ENCODE measurements at places on chromosomes 5 and 9. TPM values are rescaled to one million over a fixed set of nuclear protein-coding genes. Genes with fewer than 3 reads are reported as not detected.

- peak; percentile 75 for DNase-seq
Observed at GRCh38 chr9:81390792-81391456, 298.4 kb downstream of the TLE1 start.

DNA sequence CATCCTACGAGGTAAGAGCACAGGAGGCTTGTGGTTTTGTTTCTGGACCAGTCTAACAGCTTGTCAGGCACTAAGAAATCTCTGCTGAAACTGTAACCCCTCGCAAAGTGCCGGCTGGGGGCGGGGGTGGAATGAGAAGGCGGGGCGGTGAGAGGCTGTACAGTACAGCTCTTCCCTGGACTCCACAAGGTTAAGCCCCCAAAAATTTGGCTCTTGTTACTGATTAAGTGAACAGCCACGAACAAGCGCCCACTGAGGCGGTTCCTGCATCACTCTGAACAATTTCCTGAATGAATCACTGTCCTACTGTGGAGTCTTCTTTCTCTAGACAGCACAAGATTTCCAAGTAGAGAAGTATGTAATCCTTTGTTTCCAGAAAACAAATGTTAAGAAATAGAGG lies 6.8 kb downstream of the FBP2 start:
- DNase-seq: no peak

- no peak for DNase-seq
Observed at GRCh38 chr9:8733131-8733954, 933.8 kb upstream of the DMAC1 start.

- no peak for DNase-seq
Observed at GRCh38 chr5:40260361-40260760, 419.4 kb upstream of the PTGER4 start.

Gene GRM6
- not detected for polyA plus RNA-seq

Gene GFPT2
- not detected for polyA plus RNA-seq

Gene PCDHA1
- polyA plus RNA-seq: not detected

GRCh38 chr5:127370631-127371030 lies 80.0 kb downstream of the MEGF10 start:
- no peak for DNase-seq

Gene DPYSL3
- polyA plus RNA-seq: 14.5 TPM

GRCh38 chr5:95649274-95649673 lies 2.7 kb downstream of the RFESD start:
- no peak for DNase-seq

Gene TYRP1
- polyA plus RNA-seq: 0.22 TPM

Gene IL33
- 0.51 TPM for polyA plus RNA-seq

Gene SHOC1
- 0.03 TPM for polyA plus RNA-seq

DNA sequence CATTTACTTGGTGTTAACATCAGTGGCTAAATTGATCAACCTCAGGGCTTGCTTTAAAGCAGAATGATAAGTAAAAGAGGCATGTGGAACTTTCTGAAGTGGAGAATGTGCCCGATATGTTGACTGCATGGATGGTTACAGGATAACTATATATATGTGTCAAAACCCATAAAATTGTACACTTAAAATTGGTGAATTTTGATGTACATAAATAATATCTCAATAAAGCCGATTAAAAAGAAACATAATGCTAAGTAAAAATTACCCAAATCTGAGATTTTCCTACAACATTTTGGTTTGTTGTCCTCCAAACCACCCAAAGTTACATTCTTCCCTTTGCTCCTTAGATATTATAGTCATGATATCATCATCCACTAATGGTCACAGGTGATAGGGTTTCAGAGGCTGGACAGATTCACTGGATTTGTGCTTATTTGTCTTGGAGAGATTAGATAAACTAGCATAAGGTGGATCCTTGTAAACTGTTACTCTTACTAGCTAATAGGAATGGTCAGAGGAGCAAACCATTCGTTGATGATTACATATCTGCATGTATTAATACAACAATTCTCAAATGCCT lies 119.7 kb upstream of the RPS23 start:
- DNase-seq: no peak

DNA sequence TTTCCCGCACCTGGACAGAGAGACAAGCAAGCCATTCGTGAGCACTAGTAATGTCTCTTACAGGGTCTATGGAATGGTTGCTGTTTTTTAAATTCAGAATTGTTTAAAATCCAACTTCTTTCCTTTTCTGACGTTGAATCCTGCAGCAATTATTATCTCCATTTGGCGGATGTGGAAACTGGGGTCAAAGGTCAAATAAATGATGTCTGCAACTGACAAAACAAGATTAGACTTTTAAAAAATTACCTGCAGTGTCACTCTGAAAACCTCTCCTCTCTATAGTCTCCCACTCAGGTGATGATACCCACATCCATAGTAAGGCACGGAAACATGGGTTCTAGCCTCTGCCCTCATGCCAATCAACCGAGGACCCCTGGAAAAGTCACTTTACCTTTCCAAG lies 142.7 kb upstream of the SMIM23 start:
- DNase-seq: no peak

Gene CACNA1B
- polyA plus RNA-seq: under 0.01 TPM

Gene INSL6
- not detected for polyA plus RNA-seq

Gene PKD2L2
- not detected for polyA plus RNA-seq

Gene NUTM2F
- polyA plus RNA-seq: not detected

Gene NRARP
- 0.76 TPM for polyA plus RNA-seq

GRCh38 chr5:172455511-172456061 lies 1.3 kb upstream of the SH3PXD2B start:
- peak; percentile 44 for DNase-seq

DNA sequence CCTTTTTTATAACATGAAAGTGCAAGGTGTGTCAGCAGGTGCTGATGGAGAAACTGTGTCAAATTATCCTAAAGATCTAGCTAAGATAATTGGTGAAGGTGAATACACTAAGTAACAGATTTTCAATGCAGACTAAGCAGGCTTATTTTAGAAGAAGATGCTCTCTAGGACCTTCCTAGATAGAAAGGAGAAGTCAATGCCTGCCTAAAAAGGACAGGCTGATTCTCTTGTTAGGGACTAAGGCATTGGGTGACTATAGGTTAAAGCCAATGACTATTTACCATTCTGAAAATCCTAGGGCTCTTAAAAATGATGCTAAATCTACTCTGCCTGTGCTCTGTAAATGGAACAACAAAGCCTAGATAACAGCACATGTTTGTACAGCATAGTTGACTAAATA lies 1682.4 kb downstream of the MAT2B start:
- DNase-seq: no peak

Gene PHYHD1
- polyA plus RNA-seq: 11.6 TPM

Gene ZNF618
- polyA plus RNA-seq: 2.8 TPM

DNA sequence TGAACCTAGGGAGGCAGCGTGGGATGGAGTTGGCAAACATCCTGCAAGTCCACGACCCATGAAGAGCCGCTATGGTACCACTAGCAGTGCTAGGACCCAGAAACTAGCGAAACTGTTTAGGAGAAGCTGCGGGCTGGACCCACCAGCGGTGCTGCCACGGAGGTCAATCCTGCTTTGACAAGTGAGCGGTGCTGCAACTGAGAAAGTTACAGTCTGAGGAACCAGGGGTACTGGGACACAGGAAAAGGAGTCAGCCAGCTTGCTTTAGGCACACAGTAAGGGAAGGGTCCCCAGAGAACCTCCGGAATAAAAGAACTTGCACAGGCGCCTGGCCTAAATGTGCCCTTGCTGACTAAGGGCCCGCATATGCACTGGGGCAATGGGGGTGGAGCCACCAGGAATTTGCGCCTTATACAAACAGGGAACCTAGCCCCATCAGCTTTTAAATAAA lies 23.6 kb upstream of the ANXA2R start:
- no peak for DNase-seq

GRCh38 chr5:57576317-57576716 lies 93.7 kb upstream of the ACTBL2 start:
- no peak for DNase-seq

Gene SPATA31E1
- polyA plus RNA-seq: not detected

Gene C5orf63
- polyA plus RNA-seq: 3.7 TPM

GRCh38 chr5:134578578-134579283 lies 53.3 kb downstream of the JADE2 start:
- no peak for DNase-seq

DNA sequence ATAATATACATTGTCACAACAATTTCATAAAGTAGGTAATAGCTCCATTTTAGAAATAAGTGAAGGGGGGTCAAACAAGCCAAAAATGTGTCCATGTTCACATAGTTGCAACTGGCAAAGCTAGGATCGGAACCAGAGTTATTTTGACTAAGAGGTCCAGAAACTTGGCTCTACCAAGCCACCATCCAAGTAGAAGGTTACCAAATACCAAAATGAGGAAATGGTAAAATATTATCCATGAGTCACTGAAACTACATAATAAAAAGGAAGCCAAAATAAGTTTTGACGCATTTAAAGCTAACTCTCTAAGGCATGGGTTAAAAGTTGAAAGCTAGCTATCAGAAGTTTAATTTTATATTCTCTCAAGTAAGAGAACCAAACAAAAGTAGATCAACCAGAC lies 886.9 kb upstream of the DMAC1 start:
- DNase-seq: no peak

Gene PCDHB11
- polyA plus RNA-seq: not detected

Gene SLC45A2
- polyA plus RNA-seq: not detected

DNA sequence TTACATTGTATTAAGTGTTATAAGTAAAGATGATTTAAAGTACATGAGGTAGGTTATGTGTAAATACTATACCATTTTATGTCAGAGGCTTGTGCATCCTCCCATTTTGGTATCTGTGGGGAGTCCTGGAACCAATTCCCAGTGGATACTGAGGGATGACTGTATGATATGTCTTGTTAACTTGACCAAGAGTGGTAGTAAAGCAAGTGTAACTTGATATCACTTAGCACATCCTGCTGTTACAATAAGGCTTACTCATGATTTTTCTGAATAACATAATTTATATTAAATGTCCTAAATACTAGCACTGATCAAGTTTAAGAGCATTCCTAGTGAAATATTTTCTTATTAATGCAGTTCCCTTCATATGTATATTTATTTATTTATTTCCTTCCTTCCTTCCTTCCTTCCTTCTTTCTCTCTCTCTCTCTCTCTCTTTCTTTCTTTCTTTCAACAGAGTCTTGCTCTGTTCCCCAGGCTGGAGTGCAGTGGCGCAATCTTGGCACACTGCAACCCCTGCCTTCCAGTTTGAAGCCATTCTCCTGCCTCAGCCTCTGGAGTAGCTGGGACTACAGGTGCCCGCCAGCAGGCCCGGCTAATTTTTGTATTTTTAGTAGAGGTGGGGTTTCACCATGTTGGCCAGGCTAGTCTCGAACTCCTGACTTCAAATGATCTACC lies 7.5 kb downstream of the NDFIP1 start:
- peak; percentile 23 for DNase-seq

DNA sequence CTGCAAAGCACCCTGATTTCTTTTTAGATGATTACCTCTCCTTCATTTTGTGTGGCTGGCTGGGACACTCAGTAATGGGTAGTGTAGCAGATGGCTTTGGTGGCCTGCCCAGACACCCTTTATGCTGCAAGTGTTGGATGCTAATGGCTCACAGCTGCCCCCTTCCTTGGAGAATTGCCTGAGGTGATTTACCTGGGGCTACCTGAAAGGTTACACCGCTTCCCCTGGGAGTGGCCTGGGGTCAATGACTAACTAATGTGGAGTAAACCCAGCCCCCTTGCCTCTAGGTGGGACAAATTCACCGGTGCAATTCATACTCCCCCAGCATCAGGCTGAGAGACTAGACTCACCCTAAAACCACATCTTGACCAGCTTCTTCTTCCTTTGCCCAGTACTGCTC lies 23.5 kb upstream of the HAND1 start:
- DNase-seq: no peak

Gene ADRA1B
- 0.07 TPM for polyA plus RNA-seq

DNA sequence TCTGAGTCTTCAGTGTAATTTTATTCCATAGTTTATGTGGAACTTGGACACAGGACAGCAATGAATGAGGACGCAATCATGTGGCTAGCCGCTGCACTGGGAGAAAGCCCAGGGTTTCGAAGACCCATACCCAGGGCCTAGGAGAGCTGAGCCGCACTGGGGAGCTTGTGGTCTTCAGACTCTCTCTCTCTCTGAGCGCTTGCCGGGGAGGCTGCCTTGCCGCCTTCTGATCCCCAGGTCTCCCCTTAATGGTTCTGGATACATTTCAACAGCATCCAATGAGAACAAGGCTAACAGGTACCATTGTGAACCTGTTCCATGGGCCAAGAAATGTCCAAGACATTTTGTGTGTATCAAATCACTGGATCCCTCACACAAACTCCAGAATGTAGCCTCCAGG lies 383.4 kb downstream of the ICE1 start:
- DNase-seq: no peak

Gene TMEM267
- polyA plus RNA-seq: 6.0 TPM

Gene NR5A1
- not detected for polyA plus RNA-seq

Gene THBS4
- 0.59 TPM for polyA plus RNA-seq

GRCh38 chr5:109053995-109054417 lies 306.3 kb downstream of the FER start:
- DNase-seq: no peak

DNA sequence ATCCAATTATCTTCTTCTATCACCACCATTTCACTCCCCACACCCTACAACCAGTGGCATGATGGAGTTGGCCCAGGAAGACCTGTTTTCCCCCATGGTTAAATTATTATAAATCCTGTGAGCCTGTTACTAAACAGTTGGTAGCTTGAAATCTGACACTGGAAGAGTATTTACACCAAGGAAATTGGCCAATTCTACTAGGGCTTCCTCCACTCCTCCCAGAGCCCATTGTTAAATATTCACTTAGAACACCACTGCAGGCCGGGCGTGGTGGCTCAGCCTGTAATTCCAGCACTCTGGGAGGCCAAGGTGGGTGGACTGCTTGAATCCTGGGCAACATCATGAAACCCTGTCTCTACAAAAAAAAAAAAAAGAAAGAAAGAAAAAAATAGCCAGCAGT lies 32.4 kb upstream of the CKS2 start:
- no peak for DNase-seq

GRCh38 chr5:132012371-132013005 lies 1.0 kb upstream of the ACSL6 start:
- no peak for DNase-seq

Measured in foreskin keratinocyte (primary cell).